ENCODE measurements at places on chromosomes 6 and 20.
A peak's percentile ranks its signal among the peaks of the same experiment; 100 is the strongest.

- no peak for DNase-seq
Observed at GRCh38 chr6:105036351-105036750, 79.4 kb downstream of the LIN28B start.

DNA sequence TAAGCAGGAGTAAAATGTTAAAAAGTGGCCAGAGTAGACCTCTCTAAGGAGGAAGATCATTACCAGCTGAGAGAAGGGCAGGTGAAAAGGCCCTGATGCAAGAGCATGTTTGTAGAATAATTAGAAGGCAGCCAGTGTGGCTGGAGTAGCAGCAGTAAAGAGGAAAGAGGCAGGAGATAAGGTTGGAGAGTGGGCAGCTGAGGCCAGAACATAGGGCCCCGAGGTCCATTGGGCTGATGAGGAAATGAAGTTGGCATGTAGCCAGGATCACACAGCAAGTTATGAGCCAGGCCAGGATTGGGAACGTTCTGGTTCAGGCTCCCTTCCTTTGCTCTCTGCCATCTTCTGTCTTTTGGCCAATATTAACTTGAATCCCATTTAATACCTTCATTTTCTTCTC, 51.6 kb downstream of the RALY start:
- DNase-seq: peak; percentile 75

DNA sequence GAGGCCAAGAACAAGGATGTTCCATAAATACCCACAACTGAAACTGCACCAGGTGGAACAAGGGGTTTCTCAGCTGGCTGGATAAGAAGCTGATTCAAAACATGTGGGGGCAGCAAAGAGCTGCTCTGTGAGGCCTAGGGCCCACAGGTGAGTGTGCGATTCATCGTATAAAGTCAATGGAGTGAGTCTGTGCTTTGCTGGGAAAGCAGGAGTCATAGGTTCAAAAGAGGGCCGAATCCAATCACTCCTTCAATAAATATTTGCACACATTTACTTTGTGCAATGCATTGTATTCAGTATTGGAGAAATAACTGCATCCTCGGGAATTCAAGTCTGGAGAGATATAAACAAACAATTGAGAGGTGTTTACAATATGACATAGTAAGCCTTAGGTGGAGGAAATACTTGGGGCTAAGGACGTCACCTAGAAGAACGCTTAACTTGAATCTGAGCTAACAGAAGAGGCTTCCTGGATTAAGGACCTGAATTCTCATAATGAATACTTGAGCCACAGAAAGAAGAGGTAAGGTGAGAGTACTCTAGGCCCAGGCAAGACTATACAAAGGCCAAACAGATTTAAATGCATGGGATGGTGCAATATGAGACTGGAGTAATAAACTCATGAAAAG, 83.7 kb upstream of the TMEM30A start:
- peak; percentile 41 for DNase-seq

- DNase-seq: peak; percentile 29
Observed at GRCh38 chr6:70668499-70668812, 773 bp downstream of the SMAP1 start.

DNA sequence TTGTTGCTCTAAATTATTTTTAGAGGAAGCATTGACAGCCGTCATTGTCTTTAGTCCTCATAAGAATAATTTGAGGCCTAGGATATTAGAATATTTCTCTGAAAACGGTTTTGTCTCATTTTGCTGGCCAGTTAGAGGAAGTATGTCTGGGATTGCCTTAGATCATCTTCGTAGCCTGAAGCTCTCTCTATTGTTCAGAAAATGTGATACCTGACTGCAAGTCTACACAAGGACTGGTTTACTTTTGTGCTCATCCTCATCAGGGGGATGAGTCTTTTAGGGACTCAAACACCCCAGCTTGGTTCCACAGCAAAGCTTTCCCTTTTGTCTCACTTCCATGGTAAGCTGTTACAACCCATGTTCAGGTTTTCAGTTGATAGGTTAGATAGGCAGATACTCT, 141.8 kb downstream of the FARS2 start:
- no peak for DNase-seq

DNA sequence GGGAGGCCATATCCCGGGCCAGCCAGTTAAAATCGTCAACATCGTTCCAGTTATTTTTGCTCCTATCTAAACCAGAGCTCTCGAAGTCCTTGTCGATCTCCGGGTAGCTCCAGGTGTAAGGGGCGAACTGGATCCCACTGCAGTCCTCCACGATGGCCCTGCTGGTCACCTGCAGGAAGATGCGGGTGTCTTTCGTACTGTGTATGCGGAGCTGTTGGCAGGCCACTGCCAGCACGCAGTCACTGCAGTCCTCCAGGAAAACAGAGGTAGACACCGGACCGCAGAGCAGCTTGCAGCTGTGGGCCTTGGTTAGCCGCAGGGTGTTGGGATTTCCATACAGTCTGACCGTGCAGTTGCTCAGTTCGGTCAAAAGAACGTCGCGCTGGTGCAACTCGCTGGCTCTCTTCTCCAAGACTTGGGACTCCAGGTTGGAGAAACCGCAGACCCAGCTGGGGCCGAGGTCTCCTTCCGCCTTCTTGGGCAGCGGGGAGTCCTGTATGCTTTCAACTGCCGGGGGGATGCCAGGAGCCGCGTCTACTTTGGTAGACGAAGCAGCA, 742 bp downstream of the TBCC start:
- peak; percentile 31 for DNase-seq

- DNase-seq: no peak
Observed at GRCh38 chr6:154993026-154993425, 2.1 kb upstream of the TIAM2 start.

DNA sequence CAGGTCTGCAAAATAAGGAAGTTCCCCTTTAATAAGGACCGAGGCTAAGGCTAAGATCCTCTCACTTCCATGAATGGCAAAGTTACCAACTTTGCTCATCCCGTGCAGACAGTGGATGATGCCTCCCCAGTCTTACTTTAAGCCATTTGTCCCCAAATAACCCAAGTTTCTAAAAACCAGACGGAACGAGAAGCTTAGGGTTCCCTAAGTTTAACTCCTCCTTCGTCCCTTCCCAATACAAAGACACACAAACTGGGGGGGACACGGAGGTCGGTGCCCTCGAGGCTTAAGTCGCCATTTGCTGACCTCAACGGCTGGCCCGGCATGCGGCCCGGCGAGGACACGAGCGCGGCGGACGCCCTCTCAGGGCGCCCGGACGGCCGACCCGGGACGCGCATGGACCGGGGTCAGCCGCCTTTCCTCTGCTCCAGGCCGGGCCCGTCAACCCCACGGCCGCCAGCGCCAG, 527 bp downstream of the FBXO30 start:
- DNase-seq: no peak

GRCh38 chr6:43013097-43013842, 476 bp downstream of the MEA1 start:
- peak; percentile 23 for DNase-seq

Measured in fibroblast of pulmonary artery (primary cell).